ENCODE measurements at places on chromosomes 7 and 10. TPM values are rescaled to one million over a fixed set of nuclear protein-coding genes. Genes with fewer than 3 reads are reported as not detected.

Gene ZP3
- 0.20 TPM for total RNA-seq

Gene CALCR
- not detected for total RNA-seq

Gene ASAH2
- 2.5 TPM for total RNA-seq

Gene MCM7
- 17.7 TPM for total RNA-seq

Gene CDHR3
- total RNA-seq = 7.7 TPM

Gene KCND2
- 0.03 TPM for total RNA-seq

Gene ADAP1
- 2.8 TPM for total RNA-seq

Gene TRPV5
- not detected for total RNA-seq

Gene SPDYE11
- total RNA-seq = not detected

Gene OR2A12
- total RNA-seq = not detected

Gene GPR141
- total RNA-seq = not detected

Gene GIMAP5
- total RNA-seq = 3.7 TPM

DNA sequence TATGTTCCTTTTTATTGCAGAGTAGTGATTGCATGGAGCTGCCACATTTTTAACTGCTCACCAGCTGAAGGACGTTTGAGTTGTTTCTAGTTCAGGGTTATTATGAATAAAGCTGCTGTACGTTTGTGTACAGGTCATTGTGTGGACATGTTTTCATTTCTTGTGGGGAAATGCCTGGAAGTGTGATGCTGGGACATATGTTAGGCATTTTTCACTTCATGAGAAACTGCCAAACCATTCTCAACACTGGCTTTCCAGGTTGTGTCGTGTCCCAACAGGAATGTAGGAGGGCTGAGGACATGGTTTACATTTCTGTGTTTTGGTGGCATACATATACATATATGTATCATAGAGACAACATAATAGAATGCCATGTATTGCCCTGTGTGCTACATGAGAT, 73.0 kb downstream of the NEURL1 start:
- no peak for DNase-seq

GRCh38 chr7:28005075-28005846, 175.3 kb downstream of the JAZF1 start:
- peak; percentile 90 for DNase-seq

- no peak for DNase-seq
Measured at GRCh38 chr10:64201936-64202335, 680.7 kb downstream of the REEP3 start.

GRCh38 chr10:50219200-50219599, 32.1 kb downstream of the ASAH2 start:
- DNase-seq = no peak

- DNase-seq = no peak
Measured at GRCh38 chr7:41788556-41788955, 85.7 kb upstream of the INHBA start.

DNA sequence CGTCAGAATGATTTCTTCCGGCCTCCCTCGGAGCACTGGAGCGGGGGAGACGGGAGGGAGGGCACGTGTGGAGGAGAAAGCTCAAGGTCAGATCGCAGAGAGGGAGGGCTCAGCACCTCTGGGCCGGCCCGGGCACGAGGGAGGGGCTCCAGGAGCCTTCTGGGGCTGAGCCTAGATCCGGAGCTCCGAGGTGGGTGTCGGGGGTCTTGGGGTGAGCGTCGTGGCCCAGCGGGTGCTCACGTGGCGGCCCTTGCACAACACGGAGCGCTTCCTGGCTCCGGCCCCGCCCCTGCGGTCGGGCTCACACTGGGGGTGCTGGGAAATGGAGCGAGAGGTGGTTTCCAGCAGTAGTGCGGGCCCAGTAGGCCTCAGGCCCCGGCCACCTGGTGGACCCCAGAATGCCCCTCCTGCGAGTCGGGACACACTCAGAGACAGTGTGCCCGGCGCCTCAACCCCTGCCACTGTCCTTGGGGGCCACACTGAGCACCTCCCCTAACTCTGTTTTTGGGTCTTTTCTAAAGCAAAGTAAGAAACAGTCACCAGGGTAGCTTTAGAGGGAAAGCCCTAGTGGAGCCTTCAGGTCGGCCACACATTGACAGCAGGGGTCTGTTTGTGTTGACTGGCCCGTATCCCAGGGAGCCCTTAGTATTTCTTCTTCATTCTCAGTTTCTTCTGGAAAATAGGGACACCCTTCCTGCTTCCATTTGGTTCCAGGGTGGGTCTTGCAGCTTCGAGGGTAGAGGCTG, 798 bp downstream of the PPIF start:
- DNase-seq = peak; percentile 81

GRCh38 chr10:25758041-25758457, 176.0 kb upstream of the MYO3A start:
- no peak for DNase-seq

- DNase-seq = no peak
Measured at GRCh38 chr7:10634239-10634638, 339.4 kb upstream of the PHF14 start.

- no peak for DNase-seq
Measured at GRCh38 chr10:5291501-5292195, 73.1 kb upstream of the UCN3 start.

- DNase-seq = no peak
Measured at GRCh38 chr10:21100871-21101514, 203.9 kb upstream of the NEBL start.

DNA sequence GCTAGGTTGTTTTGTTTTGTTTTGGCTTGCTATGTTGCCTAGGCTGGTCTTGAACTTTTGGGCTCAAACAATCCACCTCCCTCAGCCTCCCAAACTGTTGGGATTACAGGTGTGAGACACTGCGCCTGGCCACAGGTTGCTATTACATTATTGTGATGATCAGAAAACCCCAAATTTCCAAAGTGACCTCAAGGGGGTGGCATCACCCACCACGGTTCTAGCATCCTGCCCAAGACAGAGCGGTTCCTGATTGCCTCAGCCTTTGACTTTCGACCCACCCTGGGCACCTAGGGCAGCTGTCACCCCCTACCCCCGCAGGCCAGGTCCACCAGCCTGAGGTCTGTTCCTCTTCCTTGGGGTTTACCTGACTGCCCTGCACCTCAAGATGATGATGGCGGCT, 28.4 kb downstream of the SBDS start:
- no peak for DNase-seq

- no peak for DNase-seq
Measured at GRCh38 chr10:25738776-25739175, 195.3 kb upstream of the MYO3A start.

- DNase-seq = no peak
Measured at GRCh38 chr7:19920166-19920565, 146.7 kb upstream of the TMEM196 start.

DNA sequence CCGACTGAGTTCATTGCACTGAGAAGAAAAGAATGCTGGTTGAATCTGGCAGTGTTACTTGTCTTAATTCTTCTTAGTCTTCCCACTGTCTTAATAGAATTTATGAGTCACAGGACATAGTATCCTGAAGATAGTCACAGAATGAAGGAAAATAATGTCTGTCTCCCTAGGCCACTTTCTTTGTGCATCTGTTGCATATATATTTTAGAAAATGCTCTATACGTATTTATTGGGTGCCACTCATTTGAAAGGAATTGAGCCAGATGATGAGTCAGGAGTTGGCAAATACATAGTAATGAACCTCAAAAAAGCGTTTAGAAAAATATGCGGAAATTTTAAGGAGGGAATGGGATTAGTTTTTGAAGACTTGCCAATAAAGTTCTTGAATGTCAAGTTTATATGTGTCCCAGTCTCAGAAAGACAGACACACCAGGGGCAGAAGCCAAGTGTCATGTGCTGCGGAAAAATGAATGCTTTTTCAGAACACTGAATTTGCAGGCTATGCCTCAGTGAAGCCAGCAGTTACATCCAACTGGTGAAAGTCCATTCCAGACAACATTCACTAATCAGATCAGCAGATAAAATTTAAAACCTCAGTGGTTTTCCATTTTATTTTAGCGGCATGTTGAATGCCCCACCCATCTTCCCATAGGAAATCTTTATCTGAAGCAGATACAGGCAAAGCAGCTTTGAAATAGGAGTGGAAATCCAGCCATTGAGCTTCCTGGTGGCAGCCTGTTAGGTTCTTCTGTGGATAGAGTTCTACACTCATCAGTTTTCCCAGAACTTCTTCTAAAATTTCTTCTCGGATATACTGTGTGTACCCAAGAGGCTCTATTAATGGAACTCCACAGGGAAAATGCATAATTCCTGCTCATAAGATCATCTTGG, 308.4 kb downstream of the BICC1 start:
- no peak for DNase-seq

DNA sequence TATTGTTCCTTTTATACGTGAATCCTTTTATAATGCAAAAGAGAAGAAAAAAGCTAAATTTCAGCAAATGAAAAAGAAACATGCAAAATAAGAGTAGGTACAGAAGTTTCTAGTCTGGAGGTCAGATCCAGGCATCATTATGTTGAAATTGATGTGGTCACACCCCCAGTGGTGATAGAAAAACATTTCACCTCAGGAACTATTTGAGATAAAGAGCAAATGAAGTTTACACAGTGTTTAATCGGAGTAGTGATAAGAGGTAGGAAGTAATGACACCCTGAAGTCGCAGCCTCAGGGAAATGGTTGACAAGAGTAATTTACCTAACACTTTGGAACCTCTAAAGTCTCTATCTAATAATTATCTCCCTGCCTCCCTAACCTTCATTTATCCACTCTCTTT, 536.0 kb upstream of the STEAP1 start:
- DNase-seq = no peak

- DNase-seq = no peak
Measured at GRCh38 chr7:88147341-88147740, 72.5 kb downstream of the SRI start.

- DNase-seq = no peak
Measured at GRCh38 chr10:33189808-33190207, 144.7 kb downstream of the NRP1 start.

DNA sequence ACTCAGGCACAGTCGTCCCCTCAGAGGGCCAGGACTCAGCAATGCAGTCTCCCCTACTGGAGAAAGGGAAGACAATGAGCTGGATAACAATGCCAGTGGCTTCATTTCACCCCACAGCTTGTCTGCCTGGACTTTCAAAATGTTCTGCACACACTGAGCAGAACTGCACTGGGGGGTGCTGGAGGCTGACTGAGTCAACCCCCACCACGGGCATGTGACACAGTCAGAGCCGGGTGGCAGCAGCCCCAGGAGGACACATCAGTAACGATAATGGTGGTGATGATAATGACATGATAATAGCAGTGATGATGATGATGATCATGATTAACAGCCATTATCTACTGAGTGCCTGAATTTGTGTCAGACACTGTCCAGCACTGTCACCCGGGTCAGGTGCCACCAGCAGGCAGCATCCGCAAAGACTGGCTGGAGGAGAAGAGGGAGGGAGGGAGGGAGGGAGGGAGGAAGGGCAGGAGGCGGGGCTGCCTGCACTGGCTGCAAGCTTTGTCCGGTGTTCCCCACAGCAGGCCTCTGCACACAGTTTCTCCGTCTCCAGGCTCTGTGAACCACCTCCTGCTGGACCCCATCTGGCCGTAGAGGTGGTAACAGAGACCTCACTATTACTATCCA, 67.4 kb downstream of the PLXNA4 start:
- DNase-seq = no peak

- DNase-seq = no peak
Measured at GRCh38 chr10:19480353-19480752, 335.9 kb upstream of the PLXDC2 start.

Measured in left lobe of liver (tissue), 2 donors.